ENCODE measurements at places on chromosomes 16 and 17.

- no peak for DNase-seq
Observed at GRCh38 chr17:56577843-56578204, 15.7 kb upstream of the NOG start.

DNA sequence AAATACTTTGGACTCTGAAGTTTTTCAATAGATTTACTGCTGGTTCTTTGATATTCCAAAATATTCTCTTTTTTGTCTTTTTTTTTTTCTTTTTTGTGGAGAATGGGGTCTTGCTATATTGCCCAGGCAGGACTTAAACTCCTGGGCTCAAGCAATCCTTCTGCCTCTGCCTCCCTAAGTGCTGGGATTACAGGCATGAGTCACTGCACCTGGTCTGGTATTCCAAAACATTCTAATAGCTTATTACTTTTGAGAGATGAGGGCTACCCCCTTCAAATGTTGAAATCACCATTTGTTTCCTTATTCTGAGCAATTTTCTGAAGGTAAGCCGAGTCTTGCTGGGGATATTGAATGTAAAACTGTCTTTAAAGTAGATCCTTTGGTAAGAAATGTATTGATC lies 55.0 kb upstream of the TEX2 start:
- DNase-seq = no peak

GRCh38 chr17:72498364-72499210 lies 377.8 kb downstream of the SOX9 start:
- no peak for DNase-seq

GRCh38 chr16:68217506-68217905 lies 18.4 kb downstream of the ESRP2 start:
- DNase-seq = no peak

- DNase-seq = no peak
Observed at GRCh38 chr16:70391881-70392481, 45.3 kb downstream of the DDX19A start.

DNA sequence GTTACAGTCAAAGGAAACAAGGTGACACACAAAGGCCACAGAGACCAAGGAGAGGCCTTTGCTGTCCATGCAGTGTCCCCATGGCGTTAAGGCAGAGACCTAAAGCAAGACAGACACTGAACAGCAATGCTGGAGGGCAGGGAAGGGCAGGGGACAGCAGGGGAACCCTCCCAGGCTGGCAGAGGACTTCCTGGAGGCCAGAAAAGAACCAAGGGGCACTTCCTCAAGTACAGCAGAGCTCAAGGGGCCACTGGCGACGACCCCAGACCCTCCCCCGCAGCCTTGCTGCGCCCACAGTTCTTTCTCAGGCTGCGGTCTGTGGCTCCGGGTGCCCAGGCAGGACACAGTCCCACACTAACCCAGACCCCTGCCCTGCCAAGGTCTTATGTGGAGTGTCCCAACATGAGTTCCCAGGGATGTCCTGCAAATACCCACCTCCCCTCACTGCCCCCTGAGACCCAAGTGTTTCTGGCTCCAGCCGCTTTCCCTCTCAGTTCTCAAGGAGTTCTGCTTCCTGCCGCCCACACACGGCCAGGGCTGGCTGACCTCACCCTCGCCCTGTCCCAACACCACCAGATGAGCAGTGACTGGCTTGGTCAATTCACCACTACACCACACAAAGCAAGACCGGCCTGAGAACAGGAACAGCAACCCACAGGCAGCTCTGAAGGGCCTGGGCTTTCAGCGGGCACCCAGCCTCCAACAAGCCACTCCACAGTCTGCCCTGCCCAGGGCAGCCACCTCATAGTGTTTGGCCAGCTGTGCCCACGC lies 4.2 kb downstream of the CLCN7 start:
- no peak for DNase-seq

DNA sequence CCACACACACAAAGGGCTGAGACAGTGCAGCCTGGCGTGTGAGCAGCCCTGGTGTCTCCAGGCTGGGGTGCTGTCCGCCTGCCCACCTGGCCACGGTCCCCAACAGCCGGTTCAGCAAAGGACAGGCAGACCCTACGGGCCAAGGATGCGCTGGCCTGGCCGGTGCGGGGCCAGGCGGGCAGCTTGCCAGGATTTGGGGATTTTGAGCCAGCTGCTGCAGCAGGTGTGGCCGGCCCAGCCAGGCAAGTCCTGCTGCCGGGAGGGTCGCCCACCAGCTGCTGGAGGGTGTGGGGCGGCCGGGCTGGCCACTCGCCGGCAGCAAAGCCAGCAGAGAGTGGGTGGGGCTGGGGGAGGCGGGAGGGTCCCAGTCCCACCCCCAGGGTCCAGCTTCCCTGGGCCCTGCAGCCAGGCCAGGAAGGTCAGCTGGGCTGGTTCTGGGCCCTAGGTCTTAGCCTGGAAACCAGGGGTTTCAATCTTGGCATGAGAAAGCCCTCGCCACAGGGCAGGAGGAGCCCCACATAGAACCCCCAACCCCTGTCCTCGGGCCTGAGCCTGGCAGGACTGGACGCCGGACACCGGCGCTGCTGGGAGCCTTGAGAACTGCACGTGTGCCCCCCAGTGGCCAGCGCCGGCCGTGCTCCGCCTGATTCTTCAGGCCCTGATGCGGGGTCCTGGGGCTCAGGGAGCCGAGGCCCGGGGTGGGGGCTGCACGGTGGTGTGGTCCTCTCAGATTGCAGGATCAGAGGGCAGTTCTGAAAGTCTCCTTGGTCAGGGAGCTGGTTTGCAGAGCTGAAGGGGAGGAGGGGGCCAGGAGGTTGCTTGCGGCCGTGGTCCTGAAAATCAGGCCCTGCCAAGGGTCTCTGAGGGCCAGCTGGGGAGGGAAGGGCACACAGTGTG lies 17.6 kb upstream of the SSTR5 start:
- DNase-seq = no peak

- no peak for DNase-seq
Observed at GRCh38 chr17:74860872-74861661, 1.4 kb upstream of the GRIN2C start.

DNA sequence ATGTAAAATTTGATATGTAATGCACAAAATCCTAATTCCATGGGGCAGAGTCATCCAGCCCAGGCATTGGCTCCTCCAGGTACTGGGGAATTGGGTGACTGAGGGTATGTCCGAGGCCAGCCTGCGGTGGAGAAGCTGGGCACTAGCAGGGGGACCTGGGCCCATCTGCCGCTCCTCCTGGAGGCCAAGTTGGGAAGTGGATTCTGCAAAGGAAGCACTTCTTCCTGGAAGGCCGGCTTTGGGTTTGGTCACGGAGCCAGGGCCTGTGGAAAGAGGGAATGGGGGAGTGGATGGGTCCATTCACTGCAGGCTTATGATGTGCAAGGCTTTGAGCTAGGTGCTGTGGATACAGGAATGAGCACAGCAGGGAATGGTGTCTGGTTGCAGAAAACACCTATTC lies 85.8 kb downstream of the GNAO1 start:
- DNase-seq = no peak

DNA sequence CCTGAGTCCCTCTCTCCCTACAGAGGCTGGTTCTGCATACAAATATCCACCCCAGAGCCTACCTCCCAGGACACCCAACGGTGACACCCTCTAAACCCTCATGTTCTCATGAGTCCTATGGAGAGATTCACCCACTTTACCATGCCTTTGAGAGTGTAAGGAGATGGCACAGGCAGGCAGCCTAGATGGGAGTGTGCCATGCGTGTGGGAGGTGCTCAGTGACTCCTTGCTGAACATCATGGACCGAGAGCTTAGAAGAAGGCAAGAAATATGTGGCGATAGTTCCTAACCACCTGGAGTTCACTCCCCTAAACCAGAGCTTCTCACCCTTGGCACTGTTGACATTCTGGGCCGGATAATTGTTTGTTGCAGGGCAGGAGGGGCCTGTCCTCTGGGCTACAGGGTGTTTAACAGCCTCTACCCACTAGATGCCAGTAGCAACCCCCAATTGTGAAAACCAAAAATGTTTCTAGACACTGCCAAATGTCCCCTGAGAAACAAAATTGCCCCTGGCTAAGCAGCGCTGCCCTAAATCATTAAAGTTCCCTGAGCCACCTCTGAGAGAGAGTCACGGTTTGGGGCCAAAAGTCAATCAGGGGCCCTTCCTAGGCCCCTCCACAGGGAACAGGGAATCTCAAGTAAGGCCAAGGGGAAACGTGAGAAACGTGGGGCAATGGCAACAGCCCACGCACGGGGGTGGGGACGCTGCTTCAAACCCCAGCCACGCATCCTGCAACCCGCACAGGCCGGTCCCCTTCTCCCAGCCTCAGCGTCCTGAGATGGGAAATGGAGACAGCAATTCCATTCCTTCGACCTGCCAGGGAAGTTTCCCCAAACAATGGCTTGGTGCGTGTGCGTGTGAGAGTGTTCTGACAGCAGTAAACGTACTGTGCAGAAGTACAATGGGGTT lies 66.8 kb downstream of the C16orf78 start:
- DNase-seq = no peak

DNA sequence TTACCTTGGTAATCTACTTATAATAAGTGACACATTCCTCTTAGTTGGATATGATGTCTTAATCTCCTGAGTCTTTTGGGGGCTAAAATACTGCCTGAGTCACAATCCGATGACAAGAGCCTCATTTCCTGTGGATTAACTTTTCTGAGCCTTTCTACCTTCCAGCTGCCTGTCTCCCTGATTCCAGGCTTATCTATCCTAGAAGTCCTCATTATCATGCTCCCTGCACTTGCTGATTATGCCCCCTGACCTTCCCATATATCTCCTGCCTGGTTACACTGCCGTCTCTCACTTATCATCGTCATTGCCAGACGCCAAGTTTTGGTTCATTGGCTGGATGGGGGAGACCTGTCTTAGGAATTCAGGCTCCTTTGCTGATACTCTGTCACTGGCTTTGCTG lies 727.4 kb upstream of the CA10 start:
- no peak for DNase-seq

- no peak for DNase-seq
Observed at GRCh38 chr16:27999687-28000086, 63.8 kb downstream of the GSG1L start.

GRCh38 chr16:88904676-88905365 lies 38.4 kb upstream of the PABPN1L start:
- DNase-seq = no peak

GRCh38 chr17:39943702-39944392 lies 16.3 kb downstream of the LRRC3C start:
- DNase-seq = no peak

- no peak for DNase-seq
Observed at GRCh38 chr17:74043976-74044375, 159.5 kb upstream of the RPL38 start.

- DNase-seq = no peak
Observed at GRCh38 chr16:73404001-73404400, 356.1 kb upstream of the ZFHX3 start.

DNA sequence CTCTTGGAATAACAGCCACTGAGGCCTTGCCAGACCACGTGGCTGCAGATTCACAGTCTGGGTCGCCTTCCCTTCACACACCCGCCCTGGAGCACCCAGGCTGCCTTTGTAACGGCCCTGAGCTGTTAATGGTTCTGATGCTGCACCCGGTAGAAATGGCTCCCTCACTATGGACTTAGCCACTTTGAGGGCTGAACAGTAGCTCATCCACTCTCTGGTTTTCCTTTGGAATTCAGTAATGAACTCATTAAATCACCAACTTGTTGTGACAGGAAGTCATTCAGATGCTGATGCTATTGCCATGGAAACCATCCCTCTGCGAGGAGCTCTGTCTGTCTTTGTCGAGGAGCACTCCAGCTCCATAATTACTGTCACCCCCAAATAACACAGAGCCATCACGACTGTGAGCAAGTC lies 59.2 kb downstream of the CDK5R1 start:
- DNase-seq = no peak

DNA sequence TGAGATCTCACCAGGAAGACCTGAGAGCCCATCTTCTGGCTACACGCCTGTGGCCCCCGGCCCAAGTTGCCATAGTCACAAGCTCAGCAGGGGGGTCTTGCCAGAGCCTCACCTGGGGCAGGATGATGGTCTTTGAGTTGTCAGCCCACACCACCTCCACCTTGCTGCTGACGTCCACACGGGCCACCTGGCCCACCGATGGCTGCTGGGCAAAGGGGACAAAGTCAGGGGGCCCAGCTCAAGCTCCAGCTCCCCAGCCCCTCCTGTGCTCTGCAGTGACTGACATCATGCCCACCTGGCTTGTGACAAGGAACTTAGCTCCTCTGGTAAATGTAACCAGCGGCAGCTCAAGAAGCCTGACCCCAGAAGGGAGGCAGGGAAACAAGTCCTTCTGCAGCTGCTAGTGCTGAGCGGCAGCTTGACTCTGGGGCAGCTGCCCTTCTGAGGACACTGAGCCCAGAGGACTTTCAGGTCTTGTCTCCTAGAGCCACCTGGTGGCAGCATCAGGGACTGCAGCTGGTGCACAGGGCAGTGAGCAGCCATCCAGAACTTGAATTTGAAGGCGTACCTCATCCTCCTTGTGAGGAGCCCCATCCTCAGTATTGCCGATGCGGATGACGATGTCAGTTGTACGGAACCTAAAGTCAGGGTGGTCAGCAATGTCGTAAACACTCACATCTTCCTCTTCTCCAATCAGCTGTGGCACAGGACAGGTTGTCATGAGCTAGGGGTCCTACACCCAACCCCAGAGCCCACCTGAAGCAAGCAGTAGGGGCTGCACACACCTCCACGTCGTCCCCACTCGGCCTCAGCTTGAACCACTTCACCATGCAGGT lies 13.5 kb downstream of the SPHK1 start:
- DNase-seq = peak; percentile 64

DNA sequence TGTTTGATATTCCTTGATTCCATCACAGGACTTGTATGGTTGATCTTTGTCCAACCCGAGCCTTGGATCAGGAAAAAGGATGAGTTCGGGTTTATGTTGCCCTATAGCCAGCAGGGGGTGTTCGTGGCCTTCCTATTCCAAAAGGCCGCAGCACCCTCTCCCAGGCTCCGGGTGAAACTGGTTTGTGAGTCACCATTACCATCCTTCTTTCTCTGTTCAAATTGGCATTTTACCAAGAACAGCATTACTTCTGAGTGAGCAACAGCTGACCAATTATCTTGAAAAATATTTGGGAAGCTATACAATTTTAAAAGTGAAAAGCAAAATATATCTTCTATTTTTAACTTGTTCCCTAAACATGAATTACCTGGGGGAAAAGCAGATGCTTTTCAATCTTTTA lies 24.3 kb upstream of the KRT20 start:
- peak; percentile 49 for DNase-seq

DNA sequence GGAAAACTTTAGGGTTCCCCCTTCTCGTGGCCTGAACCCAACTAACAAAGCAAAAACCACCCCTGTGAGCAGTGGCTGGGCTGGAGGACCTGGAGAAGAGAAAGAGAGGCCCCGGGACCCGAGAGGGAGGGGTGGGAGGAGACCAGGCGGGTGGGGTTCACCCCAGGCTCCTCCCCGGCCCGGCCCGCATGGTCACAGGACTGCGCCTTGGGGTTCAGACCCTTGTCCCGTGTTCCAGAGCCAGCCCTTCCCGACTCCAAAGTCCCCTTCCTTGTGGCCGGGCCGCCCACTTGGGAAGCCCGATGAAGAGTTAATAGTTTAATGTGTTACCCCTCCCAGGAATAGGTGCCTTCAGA lies 852 bp downstream of the MARVELD3 start:
- DNase-seq = no peak

GRCh38 chr16:31127182-31127581 lies 8.3 kb downstream of the PRSS8 start:
- DNase-seq = no peak
